ENCODE measurements at places on chromosomes 5 and 9.

DNA sequence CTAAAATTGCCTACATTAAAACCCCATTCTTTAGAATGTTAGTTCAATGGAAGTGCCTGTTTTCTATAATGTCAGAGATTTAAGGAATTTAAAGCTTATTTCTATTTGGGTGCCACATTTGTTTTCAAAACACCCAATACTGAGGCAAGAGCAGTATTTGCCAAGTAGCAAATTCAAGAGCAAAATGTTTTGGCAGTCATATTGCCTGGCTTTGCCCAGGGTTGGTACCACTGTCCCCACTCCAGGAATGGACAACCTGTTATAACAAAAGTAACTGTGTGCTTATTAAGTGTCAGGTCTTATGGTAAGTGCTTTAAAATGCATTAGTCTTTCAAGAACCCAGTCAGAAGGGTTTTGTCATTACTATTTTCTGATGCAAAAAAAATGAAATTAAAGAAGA is 19.3 kb downstream of the ITGA1 start:
- DNase-seq: no peak

GRCh38 chr9:87181670-87182069 is 234.4 kb upstream of the GAS1 start:
- DNase-seq: no peak

DNA sequence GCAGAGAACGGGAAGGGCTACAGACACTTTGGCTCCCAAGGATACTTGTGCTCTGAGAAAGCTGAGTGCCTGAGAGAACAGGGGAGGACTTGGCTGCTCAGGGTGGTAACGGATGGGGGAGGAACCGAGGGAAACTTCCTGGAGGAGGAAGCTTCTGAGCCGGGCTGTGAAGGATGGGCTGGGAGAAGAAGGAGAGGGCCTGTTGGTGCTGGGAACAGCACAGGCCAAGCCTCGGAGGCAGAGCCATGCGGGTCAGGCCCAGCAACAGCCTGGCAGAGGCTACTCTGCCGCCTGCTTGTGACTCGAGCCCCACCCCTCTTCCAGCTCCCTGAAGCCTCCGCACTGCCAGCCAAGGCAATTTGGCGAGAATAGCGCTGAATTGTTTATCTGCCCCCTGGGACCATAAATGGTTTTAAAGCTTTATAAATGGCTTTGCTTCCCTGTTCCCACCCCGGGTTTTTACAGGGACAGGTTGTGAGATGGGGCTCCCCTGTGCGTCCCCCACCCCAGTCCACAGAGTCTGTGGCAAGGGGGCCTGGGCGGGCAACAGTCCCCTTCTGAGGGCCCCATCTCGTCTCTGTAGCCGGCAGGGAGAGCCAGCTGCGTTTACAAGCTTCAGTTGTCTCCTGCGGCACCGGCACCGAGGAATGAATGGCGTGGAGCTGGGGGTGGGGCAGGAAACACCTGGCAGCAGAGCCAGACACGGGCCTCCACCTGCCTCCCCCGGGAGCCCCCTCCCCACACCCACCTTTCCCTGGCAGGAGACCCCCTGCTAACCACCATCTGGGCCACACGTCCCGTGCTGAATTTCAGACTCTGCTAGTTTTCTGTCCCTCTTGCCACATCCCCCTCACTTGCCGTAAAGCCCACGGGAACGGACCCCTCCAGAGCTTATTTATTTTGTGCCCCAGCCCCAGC is 24.4 kb downstream of the FAM163B start:
- DNase-seq: no peak

- DNase-seq: no peak
Measured at GRCh38 chr9:126113176-126113575, 213.5 kb upstream of the MVB12B start.

DNA sequence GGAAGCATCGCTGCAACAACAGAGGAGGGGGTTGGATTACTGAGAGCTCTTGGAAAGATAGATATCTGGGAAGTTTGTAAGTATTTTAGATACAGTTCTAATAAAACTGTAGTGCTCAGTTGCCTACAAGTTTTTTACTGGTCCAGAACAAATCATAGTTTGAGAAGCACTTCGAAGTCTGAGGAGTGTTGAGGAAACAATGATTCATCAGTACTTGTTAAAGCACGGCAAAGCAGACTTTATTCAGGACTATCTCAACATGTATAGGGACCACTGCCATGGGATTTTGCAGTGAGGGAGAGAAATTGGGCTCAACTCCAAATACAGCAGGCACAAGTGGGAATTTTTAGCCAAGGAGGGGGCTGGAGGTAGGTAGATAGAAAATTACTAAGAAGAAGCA is 25.3 kb upstream of the RECK start:
- DNase-seq: no peak

DNA sequence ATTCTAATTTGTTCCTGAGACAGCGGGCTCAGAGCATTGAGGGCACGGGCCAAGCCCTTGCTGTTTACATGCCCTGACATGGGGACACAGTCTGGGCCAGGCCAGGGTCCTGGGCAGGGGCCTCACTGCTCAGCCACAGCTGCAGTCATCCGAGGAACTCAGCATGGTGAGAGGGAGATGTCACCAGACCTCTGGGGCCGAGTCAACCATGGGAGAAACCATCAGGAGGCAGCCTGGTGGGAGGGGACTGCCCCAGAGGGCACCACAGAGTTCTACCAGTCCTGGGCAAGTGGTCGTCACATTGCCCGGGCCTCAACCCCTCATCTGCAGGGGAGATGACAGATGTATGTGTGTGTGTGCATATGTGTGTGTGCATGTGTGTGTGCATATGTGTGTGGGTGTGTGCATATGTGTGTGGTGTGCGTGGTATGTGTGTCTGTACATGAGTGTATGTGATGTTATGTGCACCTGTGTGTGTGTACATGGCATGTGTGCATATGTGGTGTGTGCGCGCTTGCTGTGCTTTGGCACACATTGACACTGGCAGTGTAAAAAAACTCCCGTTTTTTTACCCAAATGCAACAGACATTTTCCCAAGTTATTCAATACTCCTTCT is 42.4 kb upstream of the TMEM250 start:
- DNase-seq: no peak

GRCh38 chr5:77211691-77212047 is 1.2 kb downstream of the PDE8B start:
- DNase-seq: no peak

DNA sequence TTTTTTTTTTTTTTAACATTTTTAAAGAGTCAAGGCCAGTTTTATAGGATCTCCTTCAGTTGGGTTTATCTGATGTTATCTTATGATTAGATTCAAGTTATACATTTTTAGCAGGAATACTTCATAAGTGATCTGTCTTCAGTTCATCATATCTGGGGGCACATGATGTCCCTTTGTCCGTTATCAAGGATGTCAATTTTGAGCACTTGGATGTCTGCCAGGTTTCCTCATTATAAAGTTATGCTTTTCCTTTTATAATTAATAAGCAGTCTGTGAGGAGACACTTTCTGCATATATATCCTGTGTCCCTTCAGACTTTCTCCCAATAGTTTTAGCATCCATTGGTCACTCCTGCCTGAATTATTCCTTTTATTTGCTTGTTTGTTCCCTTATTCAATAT is 11.8 kb downstream of the HDHD3 start:
- DNase-seq: no peak

DNA sequence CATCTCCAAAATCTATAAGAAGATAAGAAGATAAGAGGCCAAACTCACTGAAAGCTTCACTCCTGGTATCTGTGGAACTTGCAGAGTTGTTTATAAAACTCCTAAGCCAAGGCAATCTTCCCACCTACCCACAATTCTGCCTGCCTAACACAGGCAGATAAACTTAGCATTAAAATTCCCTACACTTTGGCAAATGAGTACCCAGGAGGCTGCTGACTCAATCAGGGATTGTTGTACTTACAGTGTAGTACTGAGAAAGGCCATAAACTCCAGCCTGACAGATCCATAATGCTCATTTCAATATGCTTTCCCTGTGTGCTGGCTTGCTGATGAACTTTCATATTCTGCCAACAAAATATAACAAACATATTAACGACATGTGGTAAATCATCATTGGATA is 725.2 kb downstream of the BRINP1 start:
- DNase-seq: no peak

GRCh38 chr5:78537821-78538220 is 110.8 kb downstream of the LHFPL2 start:
- peak; percentile 30 for DNase-seq

DNA sequence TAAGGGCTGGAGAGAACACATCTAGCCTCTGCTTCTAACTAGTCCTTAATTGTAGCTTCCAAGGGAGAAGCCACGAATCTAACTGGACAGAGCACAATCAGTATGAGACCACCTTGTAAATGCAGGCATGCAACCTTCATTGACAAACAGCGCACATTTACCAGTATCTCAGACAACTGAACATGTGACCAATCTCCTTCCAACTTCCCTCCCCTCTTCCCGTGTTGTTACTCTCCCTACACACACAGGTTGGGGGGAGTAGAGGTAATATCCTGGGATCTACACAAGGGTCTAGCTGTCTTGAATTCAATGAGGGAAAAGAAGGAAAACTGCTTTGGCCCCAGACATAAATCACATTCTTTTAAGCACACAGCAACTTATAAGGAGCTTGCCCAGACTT is 77.6 kb downstream of the LIFR start:
- no peak for DNase-seq

DNA sequence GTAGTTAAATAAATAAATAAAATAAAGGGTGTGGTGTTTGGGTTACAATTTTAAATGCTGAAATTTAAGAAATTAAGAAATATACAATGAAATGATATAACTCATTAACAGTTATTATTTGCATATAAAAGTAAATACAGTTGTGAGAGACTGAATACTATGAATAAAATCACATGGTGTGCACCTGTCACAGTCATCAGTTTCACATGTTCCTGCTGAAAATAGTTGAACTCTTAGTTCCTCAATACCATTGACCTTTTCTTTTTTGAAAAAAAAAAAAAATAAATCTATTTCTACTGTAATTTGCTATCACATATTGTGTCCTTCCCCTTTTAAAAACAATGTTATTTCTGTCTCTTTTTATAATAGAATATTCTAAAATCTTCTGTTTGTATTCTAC is 130.9 kb upstream of the CHD1 start:
- no peak for DNase-seq

- DNase-seq: no peak
Measured at GRCh38 chr9:137030006-137030405, 1.9 kb downstream of the FUT7 start.
